Cardiac atrium fibroblast (primary cell): ENCODE measurements at places on chromosomes 11 and 22. TPM values are rescaled to one million over a fixed set of nuclear protein-coding genes. Genes with fewer than 3 reads are reported as not detected.

The B4GALNT4 gene
- 2.3 and 7.1 TPM in 2 replicates for total RNA-seq

The ADAMTS8 gene
- total RNA-seq = not detected in 2 replicates

The EP300 gene
- total RNA-seq = 27.2 and 47.3 TPM in 2 replicates

The OR51B2 gene
- total RNA-seq = not detected in 2 replicates

The PGAP2 gene
- 7.3 and 11.2 TPM in 2 replicates for total RNA-seq

The SLC7A4 gene
- not detected in 2 replicates for total RNA-seq

The SPTBN2 gene
- total RNA-seq = 0.16 TPM in 1 of 2 replicates, not detected in the other

The DYNC2H1 gene
- total RNA-seq = 12.5 and 13.4 TPM in 2 replicates

The FXYD6 gene
- total RNA-seq = not detected in 2 replicates

The KLHL35 gene
- total RNA-seq = 2.8 and 15.3 TPM in 2 replicates

The NDUFS8 gene
- 118 and 150 TPM in 2 replicates for total RNA-seq

The PARVG gene
- total RNA-seq = not detected in 2 replicates

The TBRG1 gene
- total RNA-seq = 20.9 and 23.0 TPM in 2 replicates

The NADSYN1 gene
- 59.6 and 62.1 TPM in 2 replicates for total RNA-seq

The CD59 gene
- 988 and 1,021 TPM in 2 replicates for total RNA-seq

The SHANK2 gene
- 0.18 and 0.49 TPM in 2 replicates for total RNA-seq

The PKNOX2 gene
- 2.5 and 4.7 TPM in 2 replicates for total RNA-seq

The KRTAP5-1 gene
- total RNA-seq = not detected in 2 replicates

The ISX gene
- total RNA-seq = not detected in 2 replicates

The SMTNL1 gene
- not detected in 2 replicates for total RNA-seq

The KLHL22 gene
- 21.4 and 26.2 TPM in 2 replicates for total RNA-seq

The CRYBA4 gene
- not detected in 2 replicates for total RNA-seq

The CARD16 gene
- total RNA-seq = 29.1 and 44.1 TPM in 2 replicates

The OR52K2 gene
- total RNA-seq = not detected in 2 replicates

The OR8D4 gene
- total RNA-seq = not detected in 2 replicates

The PDE3B gene
- 0.36 and 2.3 TPM in 2 replicates for total RNA-seq

The CARD10 gene
- total RNA-seq = 5.8 and 6.3 TPM in 2 replicates

The C22orf15 gene
- total RNA-seq = not detected in 2 replicates

The DUSP8 gene
- total RNA-seq = 0.32 and 0.72 TPM in 2 replicates

The SSH3 gene
- 10.0 and 39.9 TPM in 2 replicates for total RNA-seq

The INS gene
- total RNA-seq = not detected in 2 replicates
